Urinary bladder (tissue), 4 donors: ENCODE measurements at places on chromosomes 2 and 18.

- DNase-seq = no peak
These were observed 777 bp downstream of the MOCOS start for GRCh38 chr18:36187826-36188721.

DNA sequence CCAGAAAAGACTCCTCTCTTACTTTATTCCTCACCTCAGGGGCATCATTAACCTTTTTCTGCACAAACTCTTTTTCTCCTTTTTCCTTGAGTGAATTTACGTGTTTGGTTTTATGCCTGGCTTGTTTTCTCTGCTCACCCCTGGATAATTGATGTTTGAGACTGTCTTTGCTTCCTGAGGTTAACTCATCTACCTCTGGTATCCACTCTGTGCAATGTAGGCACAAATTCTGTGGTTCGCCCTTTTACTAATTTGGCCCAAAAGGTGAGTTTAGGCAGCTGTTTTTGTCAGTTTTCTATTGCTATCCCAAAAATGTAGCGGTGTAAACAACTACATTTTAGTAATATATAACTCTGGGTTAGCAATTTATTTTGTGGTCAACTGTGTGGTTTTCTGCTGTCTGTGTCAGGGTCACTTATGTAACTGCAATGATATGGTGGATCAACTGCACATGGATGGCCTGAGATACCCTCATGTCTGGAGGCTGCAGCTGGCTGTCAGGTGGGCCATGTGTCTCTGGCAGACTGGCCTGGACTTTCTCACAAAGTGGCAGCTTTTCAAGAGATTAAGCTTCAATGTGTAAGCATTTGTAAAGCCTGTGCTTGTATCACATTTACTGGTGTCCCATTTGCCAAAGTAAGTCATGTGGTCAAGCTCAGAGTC lies 329.7 kb downstream of the FSIP2 start:
- no peak for DNase-seq

DNA sequence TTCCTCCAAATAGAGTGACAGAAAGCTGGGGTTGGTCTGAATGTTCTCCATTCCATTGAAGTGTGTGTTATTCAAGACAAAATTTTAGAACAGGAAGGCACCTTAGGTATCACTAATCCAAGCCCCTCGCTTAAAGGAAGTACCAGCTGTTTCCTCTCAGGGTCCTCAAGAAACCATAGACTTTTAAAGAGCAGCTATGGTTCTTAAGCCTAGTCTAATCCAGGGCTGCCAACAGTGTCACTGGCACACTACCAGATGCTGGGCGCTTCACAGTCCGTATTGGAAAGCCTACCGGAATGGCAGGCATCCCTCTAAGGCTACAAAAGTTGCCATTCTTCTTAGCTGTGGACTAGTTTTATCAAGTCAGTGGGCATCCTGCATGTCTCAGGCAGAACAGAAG lies 1.9 kb downstream of the NEMP2 start:
- DNase-seq = no peak

- no peak for DNase-seq
These were observed 137.1 kb upstream of the CCDC68 start for GRCh38 chr18:55096263-55096951.

DNA sequence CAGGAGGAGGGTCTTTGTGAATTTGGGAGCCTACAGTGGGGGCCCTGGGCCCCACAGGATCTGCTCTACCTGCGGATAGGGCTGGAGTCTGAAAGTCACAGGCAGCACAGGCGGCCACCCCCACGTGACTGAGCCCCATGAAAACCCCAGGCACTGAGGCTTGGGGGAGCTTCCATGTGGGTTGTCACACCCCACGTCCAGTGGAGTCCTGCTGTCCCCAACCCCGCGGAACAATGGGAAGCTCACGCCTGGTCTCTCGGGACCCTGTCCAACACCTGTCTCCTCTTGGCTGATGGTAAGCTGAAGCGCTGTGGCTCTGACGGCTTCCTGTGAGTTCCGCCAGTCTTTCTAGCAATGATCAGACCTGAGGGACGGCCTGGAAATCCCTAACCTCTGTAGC lies 85.8 kb downstream of the PTGR3 start:
- no peak for DNase-seq

DNA sequence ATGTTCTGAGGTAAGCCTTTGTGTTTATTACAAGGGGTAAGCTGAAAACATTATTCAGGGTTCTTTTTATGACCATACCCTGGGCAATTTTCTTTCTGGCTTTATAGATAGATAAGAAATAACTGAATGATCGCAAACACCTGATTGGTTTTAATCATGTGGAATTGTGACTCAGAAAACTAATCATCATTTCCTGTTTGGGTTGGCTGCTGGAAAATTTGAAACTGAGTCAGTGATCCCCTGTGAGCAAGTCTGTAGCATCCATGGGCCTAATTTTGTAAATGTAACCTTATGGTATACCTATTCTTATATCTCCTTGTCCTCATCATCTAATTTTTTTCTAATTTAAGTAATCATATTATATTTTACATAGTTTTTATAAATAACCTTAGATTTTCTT lies 34.3 kb downstream of the CCDC68 start:
- no peak for DNase-seq

DNA sequence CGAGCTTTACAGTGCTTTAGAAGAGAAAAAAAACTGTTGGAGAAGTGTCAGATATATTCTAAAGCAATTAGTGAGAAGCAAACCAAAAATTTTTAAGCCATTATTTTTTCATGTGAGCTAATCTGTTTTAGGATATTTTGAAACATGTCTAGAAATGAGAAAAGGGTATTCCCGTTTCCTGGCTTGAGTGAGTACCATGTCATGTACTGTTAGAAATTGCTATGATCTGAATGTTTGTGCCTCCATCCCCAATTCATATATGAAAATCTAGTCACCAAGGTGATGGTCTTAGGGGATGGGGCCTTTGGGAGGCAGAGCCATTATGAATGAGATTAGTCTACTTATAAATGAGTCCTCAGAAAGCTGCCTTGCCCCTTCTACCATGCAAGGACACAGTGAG lies 493.3 kb upstream of the GCFC2 start:
- no peak for DNase-seq

- DNase-seq = no peak
These were observed 44.4 kb downstream of the ALPK2 start for GRCh38 chr18:58584200-58585127.

DNA sequence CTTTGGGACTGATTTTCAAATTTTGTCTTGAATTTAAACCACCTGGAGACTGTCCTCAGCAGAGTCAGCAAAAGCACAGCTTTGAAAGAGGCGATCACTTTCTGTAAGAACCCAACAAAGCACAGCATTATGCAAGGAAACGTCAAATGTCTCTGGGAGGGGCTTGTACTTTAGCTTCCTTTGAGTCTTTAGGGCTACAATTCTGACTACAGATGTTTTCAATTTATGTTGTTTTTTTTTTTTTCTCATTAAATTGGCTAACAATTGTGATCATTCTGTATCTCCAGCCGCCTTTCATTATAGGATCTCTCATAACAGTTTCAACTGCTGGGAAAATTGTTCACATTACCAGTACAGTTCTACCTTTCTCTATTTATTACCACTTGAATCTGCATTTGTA lies 48.3 kb downstream of the COL3A1 start:
- no peak for DNase-seq

DNA sequence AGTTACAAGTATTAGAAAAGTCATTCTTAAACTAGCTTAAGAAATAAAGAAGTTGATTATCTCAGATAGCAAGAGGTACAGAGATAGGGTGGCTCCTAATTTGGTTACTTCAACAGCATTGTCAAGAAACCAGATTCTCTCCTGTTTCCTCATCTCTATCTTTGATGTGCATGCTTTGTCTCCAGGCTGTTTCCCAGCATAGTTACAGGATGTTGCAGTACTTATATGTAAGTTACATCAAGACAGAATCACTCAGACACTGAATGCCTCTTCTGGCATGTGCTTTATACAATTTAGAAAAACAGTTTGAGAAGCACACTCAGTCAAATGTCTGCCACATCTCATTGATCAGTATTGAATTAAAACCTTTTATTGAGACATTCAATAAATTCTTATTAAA lies 189.5 kb upstream of the UBE2E3 start:
- no peak for DNase-seq

DNA sequence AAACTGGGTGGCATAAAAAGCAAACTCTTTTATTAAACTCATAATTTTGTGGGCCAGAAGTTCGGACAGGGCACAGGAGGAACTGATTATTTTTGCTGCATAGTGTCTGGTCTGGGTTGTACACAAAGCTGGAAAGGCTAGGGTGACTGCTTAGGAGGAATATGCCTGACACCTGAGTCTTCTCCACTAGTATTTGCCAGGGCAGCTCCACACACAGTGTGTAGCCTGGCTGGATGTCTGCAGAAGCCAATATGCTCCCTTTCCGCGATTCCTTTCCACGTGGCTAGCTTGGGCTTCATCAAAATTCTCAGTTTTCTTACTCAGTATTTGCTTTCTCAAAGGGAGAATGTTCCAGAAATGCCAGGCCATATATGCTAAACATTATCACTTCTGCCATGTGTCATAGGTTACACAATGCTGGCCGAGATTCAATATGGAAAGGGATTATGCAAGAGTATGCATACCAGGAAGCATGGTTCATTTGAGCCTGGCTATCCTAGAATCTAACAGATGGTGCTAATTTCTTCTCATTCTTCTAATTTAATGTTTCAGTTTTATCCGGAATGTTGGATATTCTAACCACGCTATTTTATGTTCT lies 142.7 kb upstream of the DOK6 start:
- DNase-seq = no peak

- no peak for DNase-seq
These were observed 164.1 kb upstream of the ZSWIM2 start for GRCh38 chr2:187013058-187013457.

- DNase-seq = no peak
These were observed 143.3 kb downstream of the C1D start for GRCh38 chr2:67919490-67919889.

- DNase-seq = no peak
These were observed 91.9 kb downstream of the TWIST2 start for GRCh38 chr2:238939521-238940403.

GRCh38 chr18:36780748-36781147 lies 48.1 kb downstream of the TPGS2 start:
- DNase-seq = no peak

GRCh38 chr2:69225933-69226332 lies 161.1 kb downstream of the GFPT1 start:
- DNase-seq = no peak

DNA sequence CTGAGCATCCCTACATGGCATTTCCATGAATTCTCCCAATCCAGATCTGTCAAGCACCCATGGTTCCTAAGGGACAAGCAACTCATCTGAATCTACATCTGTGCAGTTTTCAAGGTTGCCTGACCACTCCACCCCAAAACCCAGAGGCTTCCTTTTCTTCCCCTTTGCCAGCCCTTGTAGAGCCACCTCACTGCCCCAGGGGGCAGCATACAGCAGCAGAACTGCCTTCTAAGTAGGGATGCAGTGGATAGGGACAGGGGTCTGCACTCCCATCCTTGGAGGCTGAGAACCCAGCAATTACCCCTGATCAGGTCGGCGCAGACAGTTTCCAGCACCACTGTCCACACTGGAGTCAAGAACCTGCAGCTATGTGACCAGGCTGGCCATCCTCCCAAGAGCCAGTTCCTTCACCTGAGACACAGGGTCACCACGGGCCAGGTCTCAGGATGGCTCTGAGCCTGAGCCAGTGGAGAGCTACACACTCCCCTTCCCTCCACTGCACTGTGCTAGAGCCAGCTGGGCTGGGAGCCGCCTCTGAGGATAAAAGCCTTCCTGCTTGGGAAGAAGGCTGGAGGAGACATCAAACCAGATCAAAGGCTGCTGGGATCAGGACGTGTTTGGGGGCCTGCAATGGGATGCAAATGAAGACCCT lies 283.1 kb downstream of the CELF4 start:
- no peak for DNase-seq

DNA sequence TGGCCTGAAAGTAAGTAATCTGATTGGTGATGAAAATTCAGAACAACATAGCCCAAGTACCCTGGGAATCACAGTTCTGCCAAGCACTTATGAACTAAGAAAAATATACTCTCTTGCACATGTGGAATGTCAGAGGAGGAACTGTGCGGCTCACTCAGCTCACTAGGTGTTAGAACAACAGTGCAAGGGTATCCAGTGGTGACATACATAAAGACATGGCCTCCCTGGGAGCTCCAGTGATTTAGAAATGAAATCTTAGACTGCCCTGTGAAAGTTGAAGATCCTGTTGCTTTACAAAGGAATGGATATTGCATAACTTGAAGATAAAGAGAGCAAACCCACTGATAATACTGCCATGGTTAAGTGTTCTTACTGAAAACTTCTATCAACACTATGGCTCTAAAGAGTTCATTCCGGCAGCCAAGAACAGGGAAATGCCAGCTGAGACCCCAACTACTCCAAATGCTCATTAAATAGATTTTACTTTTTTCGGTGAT lies 246.2 kb downstream of the ARHGAP15 start:
- no peak for DNase-seq

DNA sequence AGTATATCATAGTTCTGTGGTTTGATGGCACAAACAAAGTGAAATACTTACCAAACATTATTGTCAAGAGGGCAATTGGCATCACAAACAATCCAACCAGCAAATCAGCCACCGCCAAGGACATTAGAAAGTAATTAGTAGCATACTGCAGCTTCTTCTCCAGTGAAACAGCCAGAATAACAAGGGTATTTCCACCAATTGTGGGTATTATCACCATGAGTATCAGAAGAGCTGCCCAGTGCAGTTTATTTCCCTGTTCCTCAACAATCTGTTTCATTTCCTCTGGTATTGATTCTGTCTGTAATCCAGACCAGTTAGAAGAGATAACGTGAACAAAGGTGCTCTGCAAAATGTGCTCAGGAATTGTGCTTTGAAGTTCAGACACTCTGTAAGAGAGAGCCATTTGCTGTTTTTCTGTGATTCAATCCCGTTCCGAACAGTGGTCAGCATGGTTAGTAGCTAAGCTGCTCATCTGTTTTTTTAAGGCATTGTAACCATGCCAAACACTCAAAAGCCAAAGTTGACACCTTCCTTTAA lies 1.4 kb downstream of the HTR2B start:
- DNase-seq = no peak

GRCh38 chr2:164504253-164504652 lies 117.0 kb downstream of the GRB14 start:
- DNase-seq = no peak

DNA sequence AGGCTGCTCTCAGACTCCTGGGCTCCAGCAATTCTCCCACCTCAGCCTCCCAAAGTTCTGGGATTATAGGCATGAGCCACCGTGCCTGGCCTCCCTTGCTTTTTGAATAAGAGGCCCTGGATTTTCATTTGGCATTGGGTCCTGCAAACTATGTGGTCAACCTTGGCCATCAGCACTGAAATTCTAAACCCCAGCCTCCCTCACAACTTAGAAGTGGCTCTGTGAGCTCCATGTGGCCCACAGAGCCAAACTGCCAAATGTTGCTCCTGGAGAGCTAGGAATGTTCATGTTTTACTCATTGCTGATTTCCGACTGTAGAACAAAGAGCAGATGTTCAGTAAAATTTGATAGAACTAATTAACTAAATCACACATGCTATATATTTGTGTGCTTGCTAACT lies 210.6 kb upstream of the AGAP1 start:
- no peak for DNase-seq

GRCh38 chr18:9856092-9856491 lies 29.7 kb upstream of the TXNDC2 start:
- no peak for DNase-seq
